Cardiac muscle cell (in vitro differentiated cells and primary cell): ENCODE measurements at places on chromosomes 1 and 21. TPM values are rescaled to one million over a fixed set of nuclear protein-coding genes. Genes with fewer than 3 reads are reported as not detected.
A peak's percentile ranks its signal among the peaks of the same experiment; 100 is the strongest.

DNA sequence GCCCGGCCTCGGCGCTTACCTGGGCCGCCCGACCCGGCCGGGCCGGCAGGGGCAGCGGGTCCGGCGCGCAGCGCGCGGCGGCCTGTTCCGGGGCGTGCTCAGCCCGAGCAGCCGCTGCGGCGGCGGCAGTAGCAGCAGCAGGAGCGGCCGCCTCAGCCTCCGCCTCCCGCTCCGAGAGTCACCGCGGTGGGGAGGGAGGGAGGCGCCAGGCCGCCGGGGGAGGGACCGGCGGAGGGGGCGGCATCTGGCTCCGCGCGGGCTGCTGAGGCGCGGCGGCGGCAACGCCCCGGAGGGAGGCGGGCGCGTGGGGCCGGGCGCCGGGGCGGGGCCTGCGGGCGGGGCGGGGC lies at the start of gene CTNNBIP1:
Gene CTNNBIP1 (minus strand): TSS at position 194 of the 347 bp plus-strand sequence. CDS start 38,205 bp downstream, outside the sequence.
- no peaks in the 10 kb centered on the region for H3K27me3 ChIP-seq
- H3K4me3 ChIP-seq = peak within 1 kb of the TSS; percentile 97
- peak within 1 kb of the TSS; percentile 93 for H3K27ac ChIP-seq
- H3K4me1 ChIP-seq = peaks cover 18% of the 10 kb centered on the region
- H3K36me3 ChIP-seq = no peaks in the 10 kb centered on the region

GRCh38 chr21:44431300-44431699 lies 24.0 kb upstream of the LRRC3 start:
- H3K27ac ChIP-seq = no peak overlapping the region
- H3K27me3 ChIP-seq = no peaks in the 10 kb centered on the region
- DNase-seq = no peak
- no peaks in the 10 kb centered on the region for H3K4me1 ChIP-seq
- H3K4me3 ChIP-seq = no peak overlapping the region

CALML6 gene
- 0.63 TPM in 1 of 2 replicates, not detected in the other for total RNA-seq

GBP4 gene
- total RNA-seq = 1.4 and 5.5 TPM in 2 replicates

CADM3 gene
- 1.7 and 3.1 TPM in 2 replicates for total RNA-seq

GRCh38 chr1:219880765-219881457 lies 47.4 kb downstream of the SLC30A10 start:
- H3K4me1 ChIP-seq = peaks cover 6% of the 10 kb centered on the region
- DNase-seq = no peak
- no peaks in the 10 kb centered on the region for H3K36me3 ChIP-seq
- peaks cover 4% of the 10 kb centered on the region for H3K27me3 ChIP-seq
- H3K4me3 ChIP-seq = no peak overlapping the region

GRCh38 chr1:33267468-33268205 lies 11.3 kb downstream of the ZNF362 start:
- no peak overlapping the region for H3K27ac ChIP-seq
- no peaks in the 10 kb centered on the region for H3K4me1 ChIP-seq
- DNase-seq = no peak

GRCh38 chr1:59146651-59147358 lies 150.1 kb upstream of the FGGY start:
- no peaks in the 10 kb centered on the region for H3K36me3 ChIP-seq
- DNase-seq = peak; percentile 52
- peak overlapping the region; percentile 28 for H3K4me3 ChIP-seq

DNA sequence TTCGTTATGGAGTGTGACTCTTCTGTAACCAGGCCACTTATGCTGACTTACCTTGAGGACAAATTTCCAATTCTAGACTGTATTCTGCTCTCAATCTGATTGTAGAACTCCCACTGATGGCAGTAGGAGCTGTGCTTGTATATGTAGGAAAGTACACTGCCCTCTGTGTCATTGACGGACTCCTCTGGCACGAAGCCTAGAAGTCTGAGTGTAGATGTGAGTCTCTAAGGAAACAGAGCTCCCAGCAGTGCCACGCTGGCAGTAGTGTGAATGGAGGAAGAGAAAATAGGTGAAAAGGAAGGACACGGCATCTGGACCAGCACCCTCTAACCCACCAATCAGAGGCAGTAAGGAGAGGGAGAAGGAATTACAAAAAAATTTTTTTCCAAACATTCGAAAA lies 130.4 kb upstream of the ADGRL2 start:
- no peak overlapping the region for H3K4me3 ChIP-seq
- no peaks in the 10 kb centered on the region for H3K36me3 ChIP-seq
- H3K27ac ChIP-seq = no peak overlapping the region

ELK4 gene
- total RNA-seq = 9.1 and 13.0 TPM in 2 replicates

DNA sequence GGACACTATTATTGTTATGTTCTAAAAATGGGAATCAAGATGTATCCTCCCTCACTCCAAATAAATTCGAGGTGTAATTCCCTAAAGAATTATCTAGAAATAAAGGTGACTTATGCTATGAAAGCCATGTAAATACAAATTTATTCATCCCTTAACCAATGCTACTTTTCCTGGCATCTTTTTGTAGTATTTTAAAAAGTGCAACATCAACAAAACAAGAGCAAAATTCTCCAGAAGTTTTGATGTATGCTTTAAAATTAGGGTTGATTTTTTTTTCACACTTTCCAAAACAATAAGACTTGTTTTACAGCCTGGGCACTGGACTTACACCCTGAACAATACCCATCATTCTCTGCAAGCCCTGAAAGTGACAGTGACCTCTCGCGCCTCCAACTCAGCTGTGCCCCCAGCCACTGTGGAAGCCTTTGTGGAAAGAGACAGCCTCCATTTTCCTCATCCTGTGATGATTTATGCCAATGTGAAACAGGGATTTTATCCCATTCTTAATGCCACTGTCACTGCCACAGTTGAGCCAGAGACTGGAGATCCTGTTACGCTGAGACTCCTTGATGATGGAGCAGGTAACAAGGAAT lies 21.4 kb upstream of the CLCA1 start:
- H3K27ac ChIP-seq = no peak overlapping the region
- H3K27me3 ChIP-seq = no peaks in the 10 kb centered on the region
- no peak for DNase-seq
- H3K4me3 ChIP-seq = no peak overlapping the region
- no peaks in the 10 kb centered on the region for H3K4me1 ChIP-seq
- H3K36me3 ChIP-seq = no peaks in the 10 kb centered on the region

GRCh38 chr1:197771904-197772556 lies 3.2 kb downstream of the DENND1B start:
- H3K4me1 ChIP-seq = peaks cover 19% of the 10 kb centered on the region
- no peak overlapping the region for H3K4me3 ChIP-seq
- no peak for DNase-seq
- H3K36me3 ChIP-seq = no peaks in the 10 kb centered on the region

SPATA1 gene
- total RNA-seq = 1.2 and 2.1 TPM in 2 replicates

DNA sequence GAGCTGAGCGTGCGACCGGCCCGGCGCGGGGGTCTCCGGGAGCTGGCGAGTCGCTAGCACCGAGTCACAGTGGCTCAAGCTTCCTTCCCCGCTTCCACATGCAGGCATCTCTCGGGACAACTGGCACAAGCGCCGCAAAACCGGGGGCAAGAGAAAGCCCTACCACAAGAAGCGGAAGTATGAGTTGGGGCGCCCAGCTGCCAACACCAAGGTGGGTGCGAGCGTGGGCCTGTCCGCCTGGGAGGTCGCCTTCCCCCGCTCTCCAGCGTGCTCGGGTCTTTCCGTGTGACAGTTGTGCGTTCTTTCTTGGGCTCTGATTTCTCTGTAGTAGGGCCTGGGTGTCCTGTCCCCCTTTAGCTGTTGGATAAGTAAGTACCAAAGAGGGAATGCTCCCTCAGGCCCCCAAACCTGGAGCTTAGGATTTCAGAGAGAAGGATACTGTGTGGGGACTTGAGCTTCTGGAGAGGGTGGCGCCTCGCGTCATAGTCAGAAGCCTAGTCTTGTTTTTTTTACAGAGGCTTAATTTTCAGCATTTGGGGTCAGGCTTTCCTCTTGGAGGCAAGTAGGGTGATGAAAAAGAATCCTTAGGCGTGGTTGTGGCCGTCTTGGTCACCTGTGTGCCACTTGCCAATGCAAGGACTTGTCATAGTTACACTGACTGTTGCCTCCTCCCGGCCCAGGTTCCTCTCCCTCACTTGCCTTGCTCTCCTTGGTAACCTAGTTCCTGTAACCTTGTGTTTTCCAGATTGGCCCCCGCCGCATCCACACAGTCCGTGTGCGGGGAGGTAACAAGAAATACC lies 790 bp downstream of the RPS8 start:
- peak overlapping the region; percentile 97 for H3K27ac ChIP-seq
- H3K36me3 ChIP-seq = peaks cover 28% of the 10 kb centered on the region
- peak; percentile 19 for DNase-seq
- no peaks in the 10 kb centered on the region for H3K27me3 ChIP-seq
- H3K4me1 ChIP-seq = peaks cover 18% of the 10 kb centered on the region

BTG2 gene
- total RNA-seq = 45.6 and 57.9 TPM in 2 replicates

- H3K36me3 ChIP-seq = no peaks in the 10 kb centered on the region
- H3K4me3 ChIP-seq = no peak overlapping the region
- peak; percentile 36 for DNase-seq
- no peaks in the 10 kb centered on the region for H3K27me3 ChIP-seq
- H3K27ac ChIP-seq = no peak overlapping the region
- H3K4me1 ChIP-seq = peaks cover 10% of the 10 kb centered on the region
Measured at GRCh38 chr1:32242341-32242851, 4.6 kb upstream of the FAM167B start.

GRCh38 chr1:93597709-93598108 lies 83.9 kb downstream of the BCAR3 start:
- peaks cover 83% of the 10 kb centered on the region for H3K27me3 ChIP-seq
- DNase-seq = peak; percentile 33

DNA sequence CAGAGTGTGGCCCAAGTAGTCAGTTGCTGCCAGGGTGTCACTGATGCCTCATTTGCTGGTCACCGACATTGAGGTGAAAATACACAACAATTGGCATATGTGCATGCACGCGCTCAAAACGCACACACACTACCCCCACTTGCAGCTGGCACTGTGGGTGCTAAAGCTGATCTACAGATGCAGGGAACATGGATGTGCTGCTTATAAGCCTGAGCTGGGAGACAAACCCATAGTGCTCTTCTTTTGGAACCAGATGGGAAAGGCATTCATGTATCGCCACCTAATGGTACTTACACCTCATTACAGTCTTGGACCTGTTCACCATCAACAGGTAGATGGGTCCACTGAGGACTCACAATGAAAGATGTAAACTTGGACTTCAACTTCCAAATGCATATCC lies 70.3 kb upstream of the CAMK1G start:
- H3K36me3 ChIP-seq = no peaks in the 10 kb centered on the region
- DNase-seq = peak; percentile 58
- H3K27ac ChIP-seq = no peak overlapping the region
- no peaks in the 10 kb centered on the region for H3K27me3 ChIP-seq

- DNase-seq = no peak
- H3K4me3 ChIP-seq = no peak overlapping the region
- H3K36me3 ChIP-seq = no peaks in the 10 kb centered on the region
- no peaks in the 10 kb centered on the region for H3K27me3 ChIP-seq
- no peak overlapping the region for H3K27ac ChIP-seq
- H3K4me1 ChIP-seq = no peaks in the 10 kb centered on the region
Measured at GRCh38 chr1:72140222-72140621, 142.1 kb downstream of the NEGR1 start.

PROX1 gene
- total RNA-seq = 12.8 and 28.7 TPM in 2 replicates

SELENBP1 gene
- total RNA-seq = 47.1 and 73.5 TPM in 2 replicates

DNA sequence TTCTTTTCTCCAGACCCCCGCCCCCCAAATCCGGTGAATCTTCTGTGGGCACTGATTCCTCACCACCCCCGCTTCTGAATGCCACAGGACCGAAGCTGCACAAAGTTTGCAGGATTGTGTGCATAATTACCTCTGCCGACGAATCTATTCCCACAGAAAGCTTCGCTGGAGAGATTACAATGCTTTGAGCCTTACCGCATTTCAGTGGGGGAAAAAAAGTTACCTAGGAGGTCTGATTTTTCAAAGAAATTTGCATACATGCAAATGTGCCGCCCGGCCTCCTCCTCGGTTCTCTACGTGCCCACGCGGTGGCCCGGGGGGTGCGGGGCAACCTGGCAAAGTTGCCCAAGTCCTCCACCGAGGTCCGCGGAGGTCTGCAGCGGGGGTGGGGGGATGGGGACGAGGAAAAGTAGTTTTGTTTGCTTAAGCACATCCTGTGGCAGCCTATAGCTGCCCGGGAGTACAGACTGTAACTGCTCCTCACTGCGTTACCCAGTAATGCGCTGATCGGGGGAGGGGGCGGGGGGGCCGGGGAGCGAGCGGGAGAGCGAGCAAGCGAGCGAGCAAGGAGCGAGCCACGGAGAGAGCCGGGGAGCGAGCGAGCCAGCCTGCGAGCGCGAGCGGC lies 563 bp upstream of the NFIA start:
- peak overlapping the region; percentile 95 for H3K4me3 ChIP-seq
- no peak overlapping the region for H3K27ac ChIP-seq
- H3K27me3 ChIP-seq = peaks cover 31% of the 10 kb centered on the region
- H3K4me1 ChIP-seq = peaks cover 44% of the 10 kb centered on the region
- no peaks in the 10 kb centered on the region for H3K36me3 ChIP-seq

DNA sequence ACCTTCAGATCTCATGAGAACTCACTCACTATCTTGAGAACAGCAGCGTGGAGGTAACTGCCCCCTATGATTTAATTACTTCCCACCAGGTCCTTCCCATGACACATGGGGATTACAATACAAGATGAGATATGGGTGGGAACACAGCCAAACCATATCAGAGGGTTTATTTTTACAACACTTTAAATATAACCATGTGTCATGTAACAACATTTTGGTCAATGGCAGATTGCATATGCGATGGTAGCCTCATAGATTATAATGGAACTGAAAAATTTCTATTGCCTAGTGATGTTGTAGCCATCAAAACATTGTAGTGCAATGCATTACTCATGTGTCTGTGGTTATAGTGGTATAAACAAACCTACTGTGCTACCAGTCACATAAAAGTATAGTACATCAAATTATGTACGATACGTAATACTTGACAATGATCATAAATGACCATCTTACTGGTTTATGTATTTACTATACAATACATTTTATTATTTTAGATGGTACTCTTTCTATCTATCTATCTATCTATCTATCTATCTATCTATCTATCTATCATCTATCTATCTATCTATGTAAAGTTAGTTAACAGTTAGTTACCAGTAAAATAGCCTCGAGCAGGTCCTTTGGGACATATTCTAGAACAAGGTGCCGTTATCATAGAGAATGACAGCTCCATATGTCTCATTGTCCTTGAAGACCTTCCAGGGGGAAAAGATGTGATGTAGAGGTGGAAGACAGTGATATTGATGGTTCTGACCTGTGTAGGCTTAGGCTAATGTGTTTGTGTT lies 12.6 kb upstream of the S100B start:
- no peak overlapping the region for H3K4me3 ChIP-seq
- no peaks in the 10 kb centered on the region for H3K4me1 ChIP-seq
- DNase-seq = no peak
- H3K27me3 ChIP-seq = no peaks in the 10 kb centered on the region
- H3K27ac ChIP-seq = no peak overlapping the region

GRCh38 chr1:71044833-71045232 lies 2.8 kb downstream of the PTGER3 start:
- H3K27ac ChIP-seq = no peak overlapping the region
- peaks cover 45% of the 10 kb centered on the region for H3K27me3 ChIP-seq
- no peaks in the 10 kb centered on the region for H3K4me1 ChIP-seq
- H3K4me3 ChIP-seq = no peak overlapping the region
- DNase-seq = no peak

- H3K4me1 ChIP-seq = no peaks in the 10 kb centered on the region
- no peaks in the 10 kb centered on the region for H3K27me3 ChIP-seq
- peak; percentile 55 for DNase-seq
- no peak overlapping the region for H3K27ac ChIP-seq
Measured at GRCh38 chr1:9009438-9010370, 16.5 kb downstream of the SLC2A7 start.
